ENCODE measurements at places on chromosomes 6 and 20.

- peak; percentile 24 for DNase-seq
These were observed 14.7 kb downstream of the FOXQ1 start for GRCh38 chr6:1326535-1327121.

- no peak for DNase-seq
These were observed 70.6 kb downstream of the OLIG3 start for GRCh38 chr6:137423451-137424168.

GRCh38 chr20:34396408-34396807 lies 33.3 kb downstream of the ITCH start:
- DNase-seq, result no peak

DNA sequence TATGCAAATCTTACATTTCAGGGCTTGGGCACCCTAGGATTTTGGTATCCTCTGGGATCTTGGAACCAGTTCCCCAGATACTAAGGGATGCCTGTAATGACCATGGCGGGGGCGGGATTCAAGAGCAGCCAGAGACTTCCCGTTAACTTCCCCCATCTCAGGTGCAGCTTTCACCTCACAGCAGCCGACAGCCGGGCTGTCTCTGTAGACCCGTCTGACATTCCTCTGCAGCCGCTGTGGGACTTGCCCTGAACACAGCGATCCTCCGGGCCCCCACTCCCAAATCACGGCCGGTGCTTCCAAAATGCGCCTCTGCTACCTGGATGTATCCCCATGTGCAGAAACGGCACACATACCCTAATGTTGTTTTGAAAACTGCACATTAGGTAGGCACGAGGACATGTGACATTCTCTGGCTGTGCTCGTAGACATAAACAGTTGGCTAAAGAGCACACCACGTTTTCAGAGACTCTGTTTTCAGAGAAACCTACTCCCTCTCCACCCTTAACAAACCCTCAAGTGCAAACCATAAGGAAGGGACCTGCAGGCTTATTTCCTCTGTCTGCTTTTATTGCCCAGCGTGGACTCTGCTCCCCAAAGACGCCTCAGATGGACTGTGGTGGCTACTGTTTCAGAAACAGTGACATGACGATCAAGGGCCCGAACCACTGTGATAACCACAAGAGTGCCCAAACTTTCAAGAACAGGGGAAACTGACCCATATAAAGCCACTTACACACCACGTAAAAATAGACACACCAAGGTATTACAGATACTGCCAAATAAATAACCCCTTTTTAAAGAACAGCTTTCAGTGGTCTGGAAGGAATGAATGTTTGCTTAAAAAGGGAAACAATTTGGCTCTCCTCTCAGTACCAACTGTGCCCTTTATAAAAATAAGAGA lies 72.9 kb upstream of the FOXC1 start:
- peak; percentile 42 for DNase-seq

DNA sequence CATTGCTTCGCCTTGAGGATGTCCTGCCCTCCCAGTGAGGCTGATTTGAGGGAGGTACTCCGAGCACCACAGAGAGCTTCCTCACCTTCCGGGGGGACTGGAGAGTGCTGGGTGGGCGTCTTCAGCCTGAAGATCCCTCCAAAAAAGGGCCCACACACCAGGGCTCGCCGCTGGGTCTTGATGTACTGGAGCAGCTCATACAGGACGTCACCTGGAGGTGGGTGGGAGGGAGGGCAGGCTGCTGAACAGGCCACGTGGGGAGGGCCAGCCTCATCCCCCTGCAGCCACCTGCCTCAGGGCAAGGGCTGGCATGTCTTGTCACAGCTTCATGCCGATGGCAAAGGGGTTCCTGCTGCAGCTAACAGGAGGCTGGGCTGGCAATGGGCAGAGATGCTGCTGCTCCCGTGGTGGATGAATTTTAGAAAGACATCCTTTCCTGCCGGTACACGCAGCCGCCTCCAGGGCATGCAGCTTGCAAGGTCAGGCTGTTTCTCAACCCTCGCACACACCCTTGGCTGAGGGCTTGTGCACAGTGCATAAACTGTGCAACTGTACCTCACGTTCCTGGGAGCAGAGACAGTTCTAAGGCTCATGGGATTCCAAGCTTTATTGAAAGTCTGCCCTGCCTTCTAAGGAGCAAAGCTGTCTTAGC lies 14.0 kb downstream of the ETV7 start:
- no peak for DNase-seq

DNA sequence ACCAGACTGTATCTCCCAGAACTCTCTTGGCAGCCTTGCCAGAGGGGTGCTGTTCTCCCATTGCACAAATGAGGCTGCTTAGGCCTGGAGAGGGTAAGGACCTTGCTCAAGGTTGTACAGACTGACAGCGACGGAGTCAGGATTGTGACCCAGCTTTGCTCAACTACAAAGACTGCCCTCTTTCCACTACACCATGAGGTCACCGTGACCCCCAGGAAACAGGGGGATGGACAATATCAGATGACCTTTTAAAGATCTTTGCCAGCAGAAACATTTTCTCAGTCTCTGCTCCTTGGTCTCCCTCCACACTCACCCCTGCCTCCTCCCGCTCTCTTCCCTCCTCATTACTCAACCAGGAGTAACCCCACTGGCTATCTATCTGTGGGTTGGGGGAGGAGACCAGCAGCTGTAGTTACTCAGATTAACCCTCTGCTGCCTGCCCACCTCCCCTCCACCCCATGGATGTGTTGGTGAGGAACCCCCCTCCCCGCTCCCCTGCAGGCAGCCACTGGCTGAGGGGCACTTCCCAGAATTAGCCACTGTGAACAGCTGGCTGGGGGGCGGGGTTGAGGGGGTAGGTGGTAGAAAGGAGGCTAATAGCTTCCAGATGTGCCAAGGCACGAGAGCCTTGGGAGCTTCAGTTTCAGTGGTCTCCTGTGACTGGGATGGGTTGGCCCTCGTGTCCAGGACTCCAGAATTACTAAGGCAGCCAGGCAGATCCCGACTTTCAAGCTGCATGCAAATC lies 26.9 kb upstream of the MRPS18A start:
- peak; percentile 65 for DNase-seq

DNA sequence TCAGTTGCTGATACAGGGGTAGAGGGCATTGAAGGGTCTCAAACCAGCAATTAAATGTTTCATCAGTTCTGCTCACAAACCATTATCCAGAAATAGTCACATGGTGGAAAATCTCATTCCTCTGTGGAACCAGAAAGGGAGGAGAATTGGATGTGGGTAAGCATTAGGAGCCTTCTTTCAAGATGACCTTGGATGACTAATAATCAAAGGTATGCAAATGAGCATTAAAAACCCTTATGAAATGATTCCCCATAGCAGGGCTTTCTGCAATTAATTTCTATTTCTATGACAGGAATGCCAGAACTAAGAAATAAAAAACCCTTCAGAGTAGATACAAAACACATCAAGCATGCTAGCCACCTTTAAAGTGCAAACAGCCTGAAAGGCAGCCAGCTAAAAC lies 37.4 kb upstream of the HCRTR2 start:
- no peak for DNase-seq

DNA sequence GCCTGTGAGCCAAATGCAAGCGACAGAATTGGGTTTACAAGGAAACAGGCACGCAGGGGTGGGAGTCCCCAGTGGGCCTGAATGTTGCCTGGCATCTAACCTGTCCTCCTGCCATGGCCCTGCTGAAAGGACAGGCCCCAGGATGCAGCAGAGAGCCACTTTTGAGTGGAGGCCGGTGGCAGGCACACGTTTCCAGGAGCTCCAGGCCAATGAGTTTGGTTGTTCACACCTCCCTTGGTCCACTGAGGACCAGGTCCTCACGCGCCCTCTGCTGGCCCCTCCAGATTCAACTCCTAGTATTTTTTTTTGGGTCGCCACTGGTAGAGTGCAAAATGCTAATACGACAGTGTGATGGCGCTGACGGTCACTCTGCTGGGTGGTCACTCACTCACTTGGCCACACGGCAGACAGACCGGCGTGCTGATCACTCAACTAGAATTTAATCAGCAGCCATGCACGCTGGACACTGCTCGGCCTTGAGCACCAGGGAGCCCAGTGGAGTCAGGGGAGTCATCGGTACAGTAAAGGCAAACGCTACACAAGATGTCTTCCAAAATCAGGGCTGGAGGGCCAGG lies 81.7 kb upstream of the NFATC2 start:
- DNase-seq, result peak; percentile 73

DNA sequence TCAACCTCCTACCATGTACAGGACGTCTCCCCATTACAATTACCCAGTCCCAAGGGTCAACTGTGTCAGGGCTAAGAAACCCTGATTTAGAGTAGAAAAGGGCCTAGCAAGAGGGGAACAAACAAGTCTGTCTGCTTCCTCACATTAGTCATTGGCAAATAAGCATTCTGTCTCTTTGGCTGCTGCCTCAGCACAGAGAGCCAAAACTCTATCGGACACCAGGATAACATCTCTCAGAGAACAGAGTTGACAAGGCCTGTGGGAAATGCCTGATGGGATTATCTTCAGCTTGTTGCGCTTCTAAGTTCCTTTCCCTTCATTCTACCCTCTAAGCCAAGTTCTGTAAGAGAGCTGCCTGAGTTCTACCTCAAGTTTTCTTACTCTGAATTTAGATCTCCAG lies 19.0 kb upstream of the VSX1 start:
- DNase-seq, result no peak

- DNase-seq, result peak; percentile 39
These were observed 37.4 kb downstream of the JAG1 start for GRCh38 chr20:10636326-10636818.

DNA sequence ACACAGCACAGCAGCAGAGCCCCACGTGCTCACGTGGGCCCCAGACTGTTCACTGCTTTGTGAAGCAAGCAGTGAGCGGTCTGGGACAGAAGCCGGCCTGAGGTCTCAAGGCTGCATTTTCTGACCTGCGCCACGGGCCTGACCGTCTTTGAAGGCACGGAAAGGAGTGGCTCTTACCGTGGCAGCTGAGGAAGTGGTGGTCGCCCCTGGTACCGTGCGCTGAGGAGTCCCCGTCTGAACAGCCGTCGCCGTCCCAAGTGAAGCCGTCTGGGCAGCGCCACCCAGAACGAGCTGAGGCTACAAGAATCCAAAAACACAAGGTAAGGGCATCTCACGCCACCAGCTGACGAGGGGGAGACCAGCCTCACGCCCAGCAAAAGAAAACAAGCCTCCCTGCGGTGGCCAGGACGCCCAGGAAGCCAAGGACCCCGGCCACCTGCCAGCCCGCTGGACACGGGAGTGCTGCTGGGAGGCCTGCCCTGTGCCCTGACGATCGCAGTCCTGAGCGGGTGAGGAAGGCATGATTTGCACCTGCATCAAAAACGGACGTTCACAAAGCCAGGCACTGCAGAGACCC lies 55.7 kb downstream of the TAF4 start:
- no peak for DNase-seq

DNA sequence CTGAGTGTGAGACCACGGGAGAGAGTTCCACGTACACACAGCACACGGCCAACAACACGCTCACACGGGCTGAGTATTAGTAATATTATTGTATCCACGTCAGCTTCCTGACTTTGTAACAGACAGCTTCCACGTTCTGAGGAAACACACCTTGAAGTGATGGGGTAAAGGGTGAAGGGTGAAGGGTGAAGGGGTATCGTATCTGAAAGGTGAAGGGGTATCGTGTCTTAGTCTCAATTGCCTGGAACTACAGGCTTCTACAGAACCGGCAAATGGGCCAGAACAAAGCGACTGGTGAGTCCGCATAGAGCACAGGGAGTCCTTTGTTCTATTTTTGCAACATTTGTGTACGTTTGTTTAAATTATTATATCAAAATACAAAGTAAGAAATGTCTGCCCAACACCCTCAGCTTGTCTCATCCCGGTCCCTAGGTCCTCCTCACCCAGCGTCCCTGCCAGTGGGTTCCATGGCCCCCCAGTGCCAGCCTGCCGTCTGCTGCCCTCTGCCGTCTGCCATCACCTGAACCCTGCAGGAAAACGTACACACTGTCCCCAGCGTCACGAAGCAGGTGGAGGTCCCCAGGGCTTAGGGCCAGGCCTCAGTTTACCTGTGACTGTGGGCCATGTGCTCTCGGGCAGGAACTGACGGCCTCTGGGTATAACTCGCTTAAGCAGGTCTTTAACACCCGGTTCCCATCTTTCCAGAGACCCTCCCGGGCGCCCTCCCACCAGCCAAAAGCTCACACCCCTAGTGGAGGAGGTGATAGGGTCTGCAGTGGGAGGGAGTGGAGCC lies 4.4 kb upstream of the HELZ2 start:
- no peak for DNase-seq

- DNase-seq, result peak; percentile 7
These were observed 1.1 kb downstream of the NDRG3 start for GRCh38 chr20:36744764-36745191.

DNA sequence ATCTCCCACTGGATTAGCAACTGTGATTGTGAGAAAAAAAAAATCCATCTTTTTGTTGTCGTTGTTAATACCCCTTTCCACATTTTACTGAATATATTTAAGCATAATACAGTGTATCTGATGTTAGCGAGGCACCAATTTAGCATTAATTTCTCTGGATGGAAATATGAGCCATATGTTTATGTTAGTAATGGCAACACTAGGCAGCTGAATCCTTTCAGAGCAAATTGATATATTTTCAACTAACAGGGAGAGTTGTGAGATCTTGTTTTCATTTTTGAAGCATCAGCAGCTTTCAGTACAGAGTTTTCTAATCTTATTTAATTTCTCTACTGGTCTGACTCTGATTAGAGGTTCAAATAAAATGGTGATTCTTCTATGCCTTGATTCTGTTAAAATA lies 84.8 kb upstream of the HDAC2 start:
- no peak for DNase-seq

- no peak for DNase-seq
These were observed 142.7 kb upstream of the GGTLC1 start for GRCh38 chr20:24131281-24131680.

- DNase-seq, result no peak
These were observed 32.7 kb downstream of the OGFRL1 start for GRCh38 chr6:71321314-71321713.

DNA sequence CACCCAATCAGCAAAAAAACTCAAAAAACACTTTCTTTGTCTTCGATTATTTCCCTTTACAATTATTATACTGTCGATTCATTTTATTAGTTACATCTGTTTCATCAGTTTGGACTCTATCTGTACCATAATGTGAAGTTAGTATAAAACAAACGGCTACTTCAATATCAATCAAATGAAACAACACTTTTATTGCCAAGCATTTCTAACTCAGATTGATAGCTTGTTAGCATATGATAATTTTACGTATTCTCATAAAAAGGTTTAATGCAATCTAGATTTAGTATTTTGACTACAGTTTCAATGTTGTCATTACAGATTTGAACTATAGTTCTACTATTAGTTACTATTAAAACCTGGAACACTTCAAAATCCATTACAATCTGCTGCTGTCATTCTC lies 149.3 kb downstream of the PTPRK start:
- no peak for DNase-seq

DNA sequence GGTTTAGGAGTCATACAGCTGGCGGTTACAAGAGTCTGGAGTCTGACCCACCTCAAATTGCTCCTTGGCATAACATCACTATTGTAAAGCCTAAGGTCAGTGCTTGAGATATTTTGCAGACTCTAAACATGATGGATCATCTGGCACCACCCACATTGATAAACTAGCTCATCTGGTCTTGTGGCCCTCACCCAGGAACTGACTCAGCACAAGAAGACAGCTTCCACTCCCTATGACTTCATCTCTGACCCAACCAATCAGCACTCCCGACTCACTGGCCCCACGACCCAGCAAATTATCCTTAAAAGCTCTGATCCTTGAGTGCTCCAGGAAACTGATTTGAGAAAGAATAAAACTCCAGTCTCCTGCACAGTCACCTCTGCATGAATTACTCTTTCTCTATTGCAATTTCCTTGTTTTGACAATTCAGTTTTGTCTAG lies 115.9 kb downstream of the CD24 start:
- peak; percentile 38 for DNase-seq

All from hepatocyte (in vitro differentiated cells).